ENCODE measurements at places on chromosomes 2 and 18.
A peak's percentile ranks its signal among the peaks of the same experiment; 100 is the strongest.

- DNase-seq, result no peak
These were observed 95.6 kb upstream of the ASAP2 start for GRCh38 chr2:9110893-9111569.

GRCh38 chr18:48036641-48037421 is 106.4 kb upstream of the SMAD2 start:
- no peak for DNase-seq

GRCh38 chr18:11995445-11996189 is 14.3 kb downstream of the IMPA2 start:
- DNase-seq, result peak; percentile 73

GRCh38 chr18:11245879-11246278 is 96.5 kb upstream of the PIEZO2 start:
- peak; percentile 31 for DNase-seq

- no peak for DNase-seq
These were observed 15.2 kb upstream of the KCNJ13 start for GRCh38 chr2:232791518-232791917.

DNA sequence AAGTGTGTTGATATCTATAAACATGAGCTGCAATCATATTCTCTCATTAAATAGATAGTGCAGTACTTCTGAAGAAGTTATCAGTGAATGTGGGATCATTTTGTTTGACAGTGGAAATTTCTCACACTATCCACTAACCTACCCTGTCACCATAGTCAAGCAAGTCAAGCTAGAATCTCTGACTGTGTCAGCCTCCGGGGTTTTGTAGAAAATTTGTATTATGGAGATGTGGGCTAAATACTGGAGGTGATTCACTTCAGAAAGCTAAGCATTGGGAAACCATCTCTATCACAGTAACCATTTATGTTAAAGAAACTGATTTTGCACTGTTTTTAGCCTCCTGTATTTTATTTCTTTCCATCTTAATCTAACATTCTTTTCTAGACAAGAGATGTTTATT is 126.6 kb upstream of the CREB1 start:
- DNase-seq, result no peak

GRCh38 chr18:44392933-44393332 is 287.8 kb upstream of the SETBP1 start:
- no peak for DNase-seq

DNA sequence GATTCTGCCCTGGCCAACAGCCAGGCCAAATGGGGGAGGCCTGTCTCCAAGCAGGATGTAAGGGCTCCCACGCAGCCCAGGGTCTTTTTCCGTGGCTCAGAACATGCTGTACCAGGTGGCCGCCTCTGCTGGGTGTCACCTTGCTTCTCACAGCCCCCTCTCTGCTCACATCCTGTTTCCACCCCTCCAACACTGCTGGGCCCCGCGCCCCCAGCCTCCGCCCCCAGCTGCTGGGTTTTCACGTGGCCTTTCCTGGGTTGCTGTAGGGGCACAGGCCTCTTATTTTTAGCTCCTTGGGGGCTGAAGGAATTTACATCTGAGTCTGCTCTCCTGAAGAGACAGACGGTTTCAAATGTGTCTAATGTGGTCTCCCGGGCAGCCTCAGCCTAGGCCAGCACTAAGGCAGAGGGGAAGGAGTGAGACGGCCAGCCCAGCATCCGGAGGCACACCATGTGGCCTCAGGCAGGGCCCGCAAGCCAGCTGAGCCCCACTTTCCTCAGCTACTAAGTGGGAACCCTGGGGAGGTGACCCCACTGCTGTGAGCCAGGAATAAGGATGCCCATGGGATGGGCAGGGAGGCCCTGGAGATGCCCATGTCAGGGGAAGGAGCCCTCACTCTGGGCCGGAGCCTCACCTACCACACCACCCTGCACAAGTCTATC is 18.7 kb upstream of the DUSP2 start:
- peak; percentile 57 for DNase-seq

- DNase-seq, result peak; percentile 85
These were observed 1.8 kb upstream of the ID2 start for GRCh38 chr2:8679827-8680731.

- DNase-seq, result peak; percentile 59
These were observed 29.0 kb upstream of the CFAP36 start for GRCh38 chr2:55490554-55490953.

- peak; percentile 86 for DNase-seq
These were observed 514 bp downstream of the BCL2L11 start for GRCh38 chr2:111121028-111121827.

GRCh38 chr2:189566046-189566445 is 14.5 kb downstream of the SLC40A1 start:
- DNase-seq, result no peak

DNA sequence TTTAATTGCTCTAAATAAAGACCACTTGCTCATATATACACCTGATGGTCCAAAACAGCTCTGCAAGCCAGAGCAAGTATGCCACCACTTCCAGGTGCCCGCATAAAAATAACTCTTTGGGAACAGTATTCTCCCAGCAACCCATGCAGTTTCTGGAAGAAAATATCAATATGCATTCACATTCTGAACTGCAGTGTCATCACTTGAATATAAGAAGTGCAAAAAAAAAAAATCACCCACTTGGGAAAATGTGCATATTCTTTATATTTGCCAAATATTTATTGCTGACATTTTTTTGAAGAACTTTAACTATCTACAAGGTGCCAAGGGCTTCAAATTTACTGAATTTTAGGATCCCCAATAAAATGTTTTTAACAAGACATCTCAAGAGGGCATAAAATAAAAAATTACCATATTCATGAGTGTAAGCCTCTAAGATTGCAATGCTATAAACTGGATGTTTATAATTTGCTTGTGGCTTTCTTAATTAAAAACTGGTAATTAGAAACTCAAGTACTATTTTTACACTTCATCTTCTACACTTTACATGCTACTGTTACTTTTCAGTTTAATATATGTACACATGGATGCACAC is 360.6 kb upstream of the HNRNPA3 start:
- DNase-seq, result no peak

DNA sequence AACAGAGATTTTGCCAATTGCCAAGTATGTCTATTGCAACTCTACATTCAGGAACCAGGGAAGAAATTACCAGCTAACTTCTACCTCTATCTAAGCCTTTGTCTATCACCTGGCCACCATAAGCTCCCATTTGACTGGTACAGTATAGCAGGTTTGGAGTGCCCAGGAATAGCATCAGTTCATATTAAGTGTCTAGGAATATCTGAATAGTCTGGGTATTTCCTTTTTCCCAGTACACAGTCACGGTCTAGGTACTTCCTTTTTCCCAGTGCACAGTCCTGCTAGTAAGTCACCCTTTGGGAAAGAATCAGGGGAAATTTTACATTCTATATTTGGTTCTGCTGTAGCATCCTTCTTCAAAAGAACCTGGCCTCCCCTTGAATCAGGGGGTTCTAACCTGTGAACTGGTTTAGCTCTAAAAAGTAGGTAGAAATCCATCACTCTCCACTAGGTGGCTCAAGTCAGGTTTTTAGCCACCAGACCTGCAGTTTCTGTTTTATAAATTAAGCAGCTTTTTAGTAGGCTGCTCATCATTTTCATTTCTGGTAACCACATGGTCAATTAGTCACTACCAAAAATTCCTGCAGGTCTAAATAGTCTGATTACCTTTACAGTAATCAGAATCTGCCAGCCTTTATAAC is 49.3 kb upstream of the DNAJC10 start:
- DNase-seq, result peak; percentile 8

DNA sequence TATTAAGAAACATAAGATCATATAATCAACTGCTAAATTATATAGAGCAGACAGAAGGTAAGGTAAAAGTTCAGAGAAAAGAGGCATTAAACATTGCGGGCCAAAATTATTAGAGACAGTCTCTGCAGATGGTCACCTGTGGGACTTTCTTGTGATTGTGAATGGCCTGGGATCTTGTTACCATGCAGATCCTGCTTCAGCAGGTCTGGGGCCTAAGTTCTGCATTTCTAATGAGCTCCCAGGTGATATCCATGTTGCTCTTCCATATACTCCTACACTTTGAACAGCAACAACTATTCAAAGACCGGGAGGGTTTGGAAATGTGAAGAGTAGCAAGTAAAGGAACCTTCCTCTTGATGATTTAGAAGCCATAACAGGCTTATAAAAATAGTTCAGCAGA is 8.5 kb upstream of the ETAA1 start:
- no peak for DNase-seq

DNA sequence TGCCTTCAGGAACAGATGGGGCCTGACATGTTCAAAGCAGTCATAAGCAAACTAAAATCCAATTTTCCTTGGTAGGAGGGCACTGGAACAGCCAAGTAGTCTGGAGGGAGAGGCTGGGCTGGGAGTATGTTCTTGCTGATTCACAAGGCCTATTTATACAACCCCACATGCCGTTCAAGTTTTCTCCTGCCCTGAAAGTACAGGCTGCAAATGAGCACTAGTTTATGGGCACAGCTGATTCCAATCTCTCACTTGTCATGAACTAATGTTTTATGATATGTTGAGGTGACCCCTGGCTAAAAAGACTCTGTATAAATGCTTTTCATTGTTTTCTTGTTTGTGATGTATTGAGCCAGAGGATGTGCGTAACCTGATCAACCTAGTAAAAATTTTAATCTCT is 183.4 kb upstream of the SRD5A2 start:
- no peak for DNase-seq

GRCh38 chr2:126660971-126661370 is 5.0 kb downstream of the GYPC start:
- DNase-seq, result no peak

GRCh38 chr2:131092458-131093005 is 728 bp downstream of the FAM168B start:
- DNase-seq, result no peak

GRCh38 chr2:188303363-188304031 is 11.8 kb downstream of the GULP1 start:
- DNase-seq, result peak; percentile 45

- no peak for DNase-seq
These were observed 9.6 kb downstream of the CNGA3 start for GRCh38 chr2:98355881-98356280.

GRCh38 chr2:197211881-197212342 is 98.7 kb downstream of the ANKRD44 start:
- DNase-seq, result no peak

- DNase-seq, result no peak
These were observed 484.1 kb upstream of the VRK2 start for GRCh38 chr2:57562495-57562894.

GRCh38 chr2:63903003-63903402 is 61.3 kb downstream of the UGP2 start:
- no peak for DNase-seq

DNA sequence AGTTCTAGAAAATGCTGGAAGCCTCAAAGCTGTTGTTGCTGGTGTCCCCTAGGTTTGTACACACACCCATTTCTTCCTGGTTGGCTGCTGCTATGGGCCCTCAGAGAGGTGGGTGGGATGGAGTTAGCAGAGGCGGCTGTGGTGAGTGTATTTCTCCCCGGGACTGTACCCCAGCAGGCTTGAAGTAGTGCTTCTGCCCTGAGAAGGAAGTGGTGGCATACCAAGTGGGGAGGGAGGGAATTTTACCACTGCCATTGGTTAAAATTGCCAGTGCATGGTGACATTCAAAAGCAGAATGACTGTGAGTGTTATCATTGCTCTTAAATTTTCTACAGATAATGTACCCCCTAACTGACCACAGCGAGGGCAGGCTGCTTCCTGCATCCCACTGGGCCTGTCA is 125.6 kb upstream of the CAPN13 start:
- DNase-seq, result no peak

GRCh38 chr2:39264733-39265132 is 21.0 kb upstream of the CDKL4 start:
- DNase-seq, result no peak

GRCh38 chr18:45290364-45290763 is 324.9 kb upstream of the SLC14A2 start:
- no peak for DNase-seq

DNA sequence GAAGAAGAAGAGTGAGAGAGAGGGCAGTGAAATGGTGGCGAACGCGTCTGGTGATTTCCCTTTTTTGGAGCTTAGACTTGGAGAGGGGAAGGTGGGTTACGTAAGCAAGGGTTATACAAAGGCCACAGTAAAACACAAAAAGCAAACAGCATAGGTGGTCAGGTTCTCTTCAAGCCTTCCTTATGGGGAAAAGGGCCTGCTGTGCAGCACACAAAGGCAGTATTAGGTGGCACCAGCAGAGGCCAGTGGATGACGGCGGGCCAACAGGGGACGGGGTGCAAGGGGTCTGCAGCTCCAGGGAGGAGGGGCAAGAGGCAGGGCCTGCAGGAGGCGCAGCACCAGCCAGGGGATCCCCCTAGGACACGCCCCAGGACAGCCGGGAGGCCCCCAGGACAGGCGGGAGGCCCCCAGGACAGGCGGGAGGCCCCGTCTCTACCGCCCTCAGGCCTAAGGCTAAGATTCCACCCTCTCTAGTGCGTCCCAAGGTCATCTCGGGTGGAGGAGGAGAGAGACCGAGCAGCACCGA is 32.6 kb upstream of the NPC1 start:
- peak; percentile 79 for DNase-seq

- no peak for DNase-seq
These were observed 12.9 kb upstream of the SLC66A3 start for GRCh38 chr2:11142330-11142729.

DNA sequence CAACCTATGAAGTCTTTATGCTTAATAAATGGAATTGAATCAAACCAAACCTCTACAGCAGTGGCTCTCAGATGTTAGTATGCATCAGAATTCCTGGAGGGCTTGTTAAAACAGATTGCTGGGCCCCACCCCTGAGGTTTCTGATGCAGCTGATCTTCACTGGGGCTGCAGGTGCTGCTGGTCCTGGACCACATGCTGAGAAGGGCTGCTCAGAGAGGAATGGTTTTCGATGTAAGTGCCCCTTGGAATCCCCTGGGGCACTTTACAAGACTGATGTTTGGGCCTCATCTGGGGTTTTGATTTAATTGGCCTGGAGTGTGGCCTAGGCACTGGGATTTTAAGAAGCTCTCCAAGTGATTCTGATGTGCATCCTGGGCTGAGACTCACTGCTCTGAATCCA is 403.8 kb upstream of the HS6ST1 start:
- peak; percentile 75 for DNase-seq

- no peak for DNase-seq
These were observed 173.3 kb upstream of the GLI2 start for GRCh38 chr2:120562218-120563005.

DNA sequence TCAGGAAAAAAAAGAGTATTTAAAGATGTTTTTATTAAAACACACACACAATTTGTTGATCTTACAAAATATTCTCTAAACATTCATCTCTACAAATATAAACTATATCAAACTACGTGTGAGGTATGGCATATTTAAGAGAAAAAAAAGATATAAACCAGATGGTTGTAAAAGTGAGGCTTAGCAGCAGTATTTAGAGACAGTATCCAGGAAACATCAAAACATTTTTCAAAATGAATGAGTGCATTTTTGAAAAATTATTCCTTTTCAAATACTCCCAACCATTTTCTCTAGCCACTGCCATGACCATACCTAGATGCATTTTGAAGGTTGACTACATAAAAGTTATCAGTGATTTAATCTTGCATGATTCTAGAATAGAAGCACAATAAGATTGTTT is 38.2 kb upstream of the RAB27B start:
- DNase-seq, result no peak

GRCh38 chr2:72819501-72819900 is 6.3 kb downstream of the EXOC6B start:
- no peak for DNase-seq

Data from eye (tissue), 1 donor.